KBM-7 (cell line): ENCODE measurements at places on chromosomes 4 and X.

DNA sequence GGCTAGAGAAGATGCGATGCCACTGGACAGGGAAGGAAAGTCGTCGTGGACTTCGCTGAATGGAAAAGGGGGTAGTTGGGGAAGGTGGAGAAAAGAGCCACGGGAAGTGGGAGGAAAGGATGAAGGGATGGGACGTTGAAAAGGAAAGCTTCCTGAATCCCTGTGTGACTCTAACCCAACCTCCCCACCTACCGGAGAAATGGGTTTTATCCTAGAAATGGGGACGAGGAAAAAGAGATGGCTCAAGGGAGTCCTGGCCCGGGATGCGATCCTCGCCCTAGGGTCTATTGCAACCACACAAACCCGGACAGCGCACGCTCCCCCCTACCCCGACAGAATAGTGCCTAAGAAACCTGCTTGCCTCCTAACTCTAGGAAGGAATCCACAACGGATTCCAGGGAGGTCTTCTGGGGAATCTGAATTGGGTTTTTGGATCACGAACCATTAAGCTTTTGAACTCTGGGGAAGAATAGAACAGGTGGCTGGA lies 738 bp upstream of the TSPAN5 start:
- DNase-seq = no peak

GRCh38 chr4:74338792-74339333 lies 26.1 kb upstream of the EREG start:
- DNase-seq = no peak

- no peak for DNase-seq
Observed at GRCh38 chrX:110863883-110864282, 68.3 kb upstream of the CHRDL1 start.

- DNase-seq = no peak
Observed at GRCh38 chr4:111028795-111029194, 405.9 kb upstream of the PITX2 start.

GRCh38 chr4:116122124-116122523 lies 963.3 kb downstream of the TRAM1L1 start:
- no peak for DNase-seq

DNA sequence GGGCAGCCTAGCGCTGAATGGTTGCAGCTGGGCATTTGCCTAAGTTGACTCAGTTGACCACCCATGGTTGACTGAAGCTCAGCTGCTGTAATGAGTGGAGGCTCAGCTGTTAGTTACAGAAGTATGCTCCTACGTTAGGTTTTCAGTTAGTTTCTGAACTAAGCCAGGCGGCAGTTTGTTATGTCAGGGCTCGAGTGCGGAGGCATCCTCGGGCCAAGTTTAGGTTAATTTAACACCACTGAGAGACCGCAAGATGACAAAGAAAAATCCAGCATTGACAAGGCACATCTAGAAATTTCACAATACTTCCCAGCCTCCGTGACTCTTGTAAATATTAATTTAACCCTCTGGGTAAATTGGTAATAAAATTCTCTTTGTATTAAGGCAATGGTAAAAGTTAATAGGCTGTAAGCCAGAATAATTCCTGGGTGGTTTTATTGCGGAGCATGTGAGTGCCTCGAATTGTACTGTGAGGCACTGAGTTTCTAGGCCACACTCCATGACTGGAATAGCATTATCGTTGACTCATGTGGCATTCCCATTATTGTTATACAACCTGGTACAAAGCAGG lies 33.1 kb upstream of the CDKN2AIP start:
- DNase-seq = no peak

GRCh38 chr4:166087569-166087968 lies 214.5 kb downstream of the TLL1 start:
- no peak for DNase-seq

GRCh38 chr4:26261405-26261804 lies 59.4 kb upstream of the RBPJ start:
- DNase-seq = peak; percentile 45

GRCh38 chr4:104294811-104295210 lies 199.9 kb downstream of the CXXC4 start:
- no peak for DNase-seq

DNA sequence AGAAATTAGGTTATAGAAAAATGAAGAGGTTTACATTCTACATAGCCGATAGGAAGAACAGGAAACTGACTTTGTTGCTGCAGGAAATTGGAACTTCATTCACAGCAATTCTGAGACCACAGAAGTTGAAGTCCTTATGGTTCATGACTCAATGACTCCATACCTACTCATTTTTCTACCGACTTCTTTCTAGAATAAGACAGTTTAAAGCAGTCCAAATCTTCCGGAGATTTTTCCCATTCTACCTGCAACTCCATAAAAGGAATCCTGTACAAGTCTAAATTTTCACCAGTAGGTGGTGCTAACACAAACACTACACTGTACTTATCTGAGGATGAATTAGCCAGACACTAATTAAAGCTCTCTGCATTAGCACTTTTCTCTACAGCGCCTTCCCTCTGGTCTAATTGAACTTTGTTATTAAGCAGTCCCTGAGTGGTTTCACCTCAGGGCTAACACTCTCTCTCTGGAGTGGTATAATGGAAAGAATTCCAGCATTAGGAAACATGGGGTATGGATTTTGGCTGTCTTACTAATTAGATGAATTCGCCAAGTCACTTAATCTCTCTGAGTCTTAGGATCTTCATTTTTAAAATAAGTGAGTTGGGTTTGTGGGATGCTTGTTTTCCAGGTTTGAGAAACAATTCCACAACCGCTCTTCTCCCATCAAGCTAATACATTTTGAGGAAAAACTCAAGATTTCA lies 167.9 kb downstream of the SMIM20 start:
- peak; percentile 59 for DNase-seq

GRCh38 chrX:136627409-136627808 lies 20.5 kb upstream of the CD40LG start:
- DNase-seq = no peak
